ENCODE measurements at places on chromosomes 11 and 22. TPM values are rescaled to one million over a fixed set of nuclear protein-coding genes. Genes with fewer than 3 reads are reported as not detected.
A peak's percentile ranks its signal among the peaks of the same experiment; 100 is the strongest.

- DNase-seq = no peak
These were observed 28.4 kb upstream of the PPP6R3 start for GRCh38 chr11:68431984-68432645.

DNA sequence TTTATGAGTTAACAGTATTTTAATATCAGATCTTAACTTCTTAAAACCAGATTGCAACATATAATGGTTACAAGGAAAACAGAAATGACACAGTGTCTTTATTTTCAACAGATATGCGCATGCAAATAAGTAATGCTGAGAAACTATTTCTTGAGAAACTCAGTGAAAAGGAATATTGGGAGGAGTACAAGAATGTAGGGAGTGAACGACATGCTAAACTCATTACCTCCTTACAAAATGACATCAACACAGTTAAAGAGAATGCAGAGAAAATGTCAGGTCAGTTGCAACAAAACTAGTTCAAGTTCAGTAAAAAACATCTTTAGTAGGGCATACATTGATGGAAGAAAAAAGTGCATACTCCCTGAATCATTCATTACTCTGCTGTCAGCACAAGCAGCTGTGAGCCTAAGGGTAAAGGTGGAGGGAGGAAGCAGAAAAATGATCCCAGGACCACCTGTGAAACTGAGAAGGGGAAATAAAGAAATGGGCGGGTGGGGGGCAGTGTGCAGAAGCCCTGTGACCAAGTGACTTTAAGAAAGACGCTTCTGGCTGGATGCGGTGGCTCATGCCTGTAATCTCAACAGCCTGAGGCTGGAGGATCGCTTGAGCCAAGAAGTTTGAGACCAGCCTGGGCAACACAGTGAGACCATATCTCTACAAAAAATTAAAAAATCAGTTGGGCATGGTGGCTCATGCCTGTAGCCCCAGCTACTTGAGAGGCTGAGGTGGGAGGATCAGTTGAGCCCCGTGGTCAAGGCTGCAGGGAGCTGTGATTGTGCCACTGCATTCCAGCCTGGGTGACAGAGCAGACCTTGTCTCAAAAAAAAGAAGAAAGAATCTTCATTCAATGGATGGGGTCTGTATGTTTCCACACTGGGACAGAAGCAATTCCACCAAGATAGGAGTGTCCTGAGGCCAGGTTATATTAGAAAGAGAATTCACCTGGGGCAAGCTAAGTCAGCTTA is 31.2 kb downstream of the CCDC83 start:
- no peak for DNase-seq

DNA sequence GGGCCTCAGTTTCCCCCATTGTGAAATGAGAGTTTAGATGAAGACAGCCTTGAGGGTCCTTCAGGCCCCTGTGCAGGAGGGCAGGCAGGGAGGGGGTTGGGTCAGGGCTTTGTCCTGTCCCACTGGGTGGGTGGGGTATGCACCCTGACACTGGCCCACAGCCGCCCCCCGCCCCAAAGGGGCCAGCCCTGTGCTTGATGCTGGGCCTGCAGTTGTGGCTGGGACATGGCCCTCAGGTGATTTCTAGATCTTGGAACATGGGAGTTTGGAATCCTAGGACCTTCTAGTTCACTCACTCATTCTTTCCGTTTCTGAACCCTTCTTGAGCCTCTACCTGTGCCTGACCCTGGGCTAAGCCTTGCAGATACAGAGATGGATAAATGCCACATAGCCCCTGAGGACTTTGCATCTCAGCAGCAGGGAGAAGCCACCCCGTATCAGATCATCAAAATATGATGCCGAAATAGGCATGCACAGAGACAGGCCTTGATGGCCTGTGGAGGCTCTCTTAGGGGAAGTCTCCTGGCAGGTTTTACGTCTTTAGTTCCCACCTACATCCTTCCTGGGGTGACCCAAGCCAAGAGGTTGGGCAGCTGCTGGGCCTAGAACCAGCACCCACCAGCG is 76.0 kb downstream of the FBLN1 start:
- DNase-seq = no peak

DNA sequence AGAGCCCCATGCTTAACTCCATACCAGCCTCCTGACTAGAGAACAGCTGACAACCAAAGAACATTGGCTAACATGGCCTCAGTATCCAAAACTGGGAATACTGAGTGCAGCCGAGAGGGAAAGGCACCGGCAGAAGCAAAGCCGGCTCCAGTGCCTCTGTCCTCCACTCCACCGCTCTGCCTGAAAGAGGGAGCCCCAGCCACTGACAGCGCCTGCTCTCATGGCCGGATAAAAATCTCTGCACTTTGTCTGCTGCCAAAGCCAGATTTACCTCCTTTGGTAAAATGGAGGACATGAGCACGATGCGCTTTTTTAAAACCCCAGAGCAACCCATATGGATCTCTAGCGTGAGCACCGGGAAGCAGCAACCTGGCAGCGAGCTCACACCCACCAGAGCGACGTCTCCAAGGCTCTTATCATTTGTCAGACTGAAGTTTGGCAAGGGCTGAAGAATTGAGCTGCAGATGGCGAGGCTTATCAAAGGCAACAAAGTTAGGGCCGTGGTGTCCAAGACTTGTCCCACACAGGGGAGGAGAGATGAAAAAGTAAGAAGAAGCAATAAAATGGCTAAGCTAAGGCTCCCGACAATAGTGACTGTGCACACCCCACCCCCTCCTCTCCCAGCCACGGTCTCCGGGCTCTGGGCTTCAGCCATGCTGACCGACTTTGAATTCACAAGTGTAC is 71.4 kb downstream of the EFCAB6 start:
- no peak for DNase-seq

- DNase-seq = no peak
These were observed 17.4 kb downstream of the CABIN1 start for GRCh38 chr22:24028533-24028932.

- no peak for DNase-seq
These were observed 1.9 kb downstream of the TEAD1 start for GRCh38 chr11:12675951-12676711.

- DNase-seq = no peak
These were observed 686 bp downstream of the LMF2 start for GRCh38 chr22:50506611-50507420.

DNA sequence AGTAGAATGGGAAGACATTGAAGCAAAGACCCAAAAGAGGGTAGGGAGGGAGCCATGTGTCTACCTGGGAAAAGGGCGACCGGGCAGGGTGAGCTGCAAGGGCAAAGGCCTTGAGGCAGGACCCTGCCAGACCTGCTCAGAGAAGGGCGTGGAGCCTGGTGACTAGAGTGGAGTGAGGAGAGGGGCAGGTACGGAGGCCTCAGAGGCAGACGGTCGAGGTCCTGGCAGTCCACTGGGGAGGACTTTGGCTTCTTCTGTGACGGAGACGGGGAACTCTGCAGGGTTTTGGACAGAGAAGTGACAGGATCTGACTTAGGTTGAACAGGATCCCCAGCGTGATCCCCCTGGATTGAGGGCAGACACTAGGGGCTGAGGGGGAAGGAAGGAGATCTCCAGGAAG is 12.9 kb downstream of the RIBC2 start:
- DNase-seq = no peak

DNA sequence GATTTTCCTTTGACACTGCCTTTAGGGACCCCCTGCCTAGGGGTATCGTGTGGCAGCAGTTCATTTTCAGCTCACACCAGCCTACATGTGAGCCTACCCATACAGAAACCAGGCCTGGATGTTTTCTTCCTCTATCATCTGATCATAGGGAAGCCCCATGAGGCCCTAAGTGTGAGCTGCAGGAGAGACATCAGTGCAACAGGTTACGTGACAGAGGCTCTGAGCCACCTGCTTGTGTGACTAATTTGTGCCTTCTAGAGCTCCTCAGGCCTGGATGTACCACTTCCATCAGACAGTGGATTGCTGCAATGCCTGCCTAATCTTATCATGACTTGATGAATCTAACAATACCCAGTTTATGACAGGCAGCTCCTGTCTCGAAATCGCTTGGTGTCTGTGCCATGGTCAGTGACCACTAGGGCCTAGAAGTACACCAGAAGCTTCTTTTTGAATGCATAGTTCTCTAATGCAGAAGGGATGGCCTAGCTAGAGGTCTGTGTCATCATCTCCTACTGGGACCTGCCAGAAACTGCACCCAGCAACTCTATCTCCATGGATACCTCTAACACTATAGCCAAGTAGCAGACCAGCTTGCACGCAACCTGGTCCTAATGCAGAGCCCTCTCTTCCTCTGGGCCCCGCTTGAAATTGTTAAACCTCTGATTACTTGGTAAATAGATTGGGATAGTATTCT is 109.7 kb upstream of the CLPB start:
- DNase-seq = no peak

DNA sequence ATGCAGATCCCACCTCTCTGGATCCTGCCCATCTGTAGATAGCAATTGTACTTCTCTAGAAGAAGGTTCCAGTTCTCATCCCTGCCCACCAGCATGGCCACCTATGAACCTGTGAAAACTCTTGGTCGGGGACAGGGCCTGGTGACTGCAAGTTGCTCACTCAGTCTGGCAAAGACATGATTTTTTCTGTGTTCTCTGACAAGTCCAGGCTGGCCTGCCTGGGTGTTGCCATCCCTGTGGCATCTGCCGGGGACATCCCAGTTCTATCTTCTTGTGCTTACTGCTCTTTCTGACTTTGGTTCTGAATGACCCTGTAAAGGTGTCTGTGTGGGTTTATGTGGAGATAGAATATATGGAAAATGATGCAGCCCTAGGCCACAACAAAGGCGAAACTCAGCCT is 545.8 kb downstream of the INSC start:
- no peak for DNase-seq

- DNase-seq = no peak
These were observed 66.8 kb downstream of the RTL6 start for GRCh38 chr22:44431256-44431655.

- no peak for DNase-seq
These were observed 16.7 kb upstream of the MOGAT2 start for GRCh38 chr11:75700940-75701339.

GRCh38 chr11:1880746-1881441 is 10.8 kb downstream of the PRR33 start:
- no peak for DNase-seq

DNA sequence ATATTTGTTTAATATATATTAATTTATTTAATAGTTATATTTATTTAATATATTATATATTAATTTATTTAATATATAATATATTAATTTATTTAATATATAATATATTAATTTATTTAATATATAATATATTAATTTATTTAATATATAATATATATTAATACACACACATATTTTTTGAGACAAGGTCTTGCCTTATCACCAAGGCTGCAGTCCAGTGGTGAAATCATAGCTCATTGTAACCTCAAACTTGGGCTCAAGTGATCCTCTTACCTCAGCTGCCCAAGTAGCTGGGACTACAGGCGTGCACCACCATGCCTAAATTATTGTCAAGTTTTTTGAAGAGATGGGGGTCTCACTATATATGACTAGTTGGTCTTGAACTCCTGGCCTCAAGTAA is 51.4 kb upstream of the DDI1 start:
- no peak for DNase-seq

DNA sequence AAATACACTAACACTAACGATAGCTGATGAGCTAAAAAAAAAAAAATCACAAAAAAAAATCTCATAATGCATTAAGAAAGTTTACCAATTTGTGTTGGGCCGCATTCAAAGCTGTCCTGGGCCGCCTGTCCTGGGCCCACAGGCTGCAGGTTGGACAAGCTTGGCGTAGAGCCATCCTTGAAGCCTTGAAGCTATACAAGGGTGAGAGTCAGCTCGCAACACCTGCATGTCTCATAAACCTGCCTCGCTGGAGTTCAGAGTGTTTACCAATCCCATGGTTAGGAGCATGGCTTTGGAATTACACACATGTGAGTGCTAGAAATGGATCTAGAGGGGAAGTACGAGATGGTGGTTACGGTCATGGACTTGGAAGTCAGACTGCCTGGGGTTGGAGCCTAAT is 453.7 kb downstream of the INSC start:
- no peak for DNase-seq

GRCh38 chr11:44538375-44539054 is 26.9 kb upstream of the CD82 start:
- peak; percentile 92 for DNase-seq

DNA sequence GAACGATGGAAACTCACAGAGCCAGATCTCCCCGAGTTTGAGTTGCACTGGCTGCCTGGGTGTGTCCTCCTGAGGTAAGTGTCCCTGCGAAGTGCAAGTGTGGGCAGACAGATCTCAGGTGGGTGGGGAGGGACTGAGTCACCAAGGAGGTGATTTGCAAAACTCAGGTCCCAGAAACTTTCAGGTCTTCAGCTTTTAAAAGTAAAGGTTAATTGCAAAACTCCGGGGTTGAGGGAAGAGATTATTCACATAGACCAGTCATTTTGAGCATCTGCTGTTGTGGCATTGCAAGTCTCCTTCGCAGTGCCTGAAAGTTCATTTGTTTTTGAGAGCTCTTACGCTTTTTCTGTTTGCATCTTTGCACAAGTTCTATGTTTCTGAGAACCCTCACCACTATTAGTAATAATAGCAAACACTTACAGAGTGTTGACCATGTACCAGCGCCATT is 7.1 kb downstream of the CD44 start:
- no peak for DNase-seq

GRCh38 chr22:45834241-45834640 is 142.7 kb downstream of the WNT7B start:
- DNase-seq = no peak

- DNase-seq = peak; percentile 48
These were observed 20.6 kb upstream of the PRDM10 start for GRCh38 chr11:130023204-130023603.

- DNase-seq = no peak
These were observed 131.9 kb downstream of the WNT11 start for GRCh38 chr11:76074148-76075095.

- DNase-seq = no peak
These were observed 6.8 kb upstream of the CTSD start for GRCh38 chr11:1770528-1770927.

DNA sequence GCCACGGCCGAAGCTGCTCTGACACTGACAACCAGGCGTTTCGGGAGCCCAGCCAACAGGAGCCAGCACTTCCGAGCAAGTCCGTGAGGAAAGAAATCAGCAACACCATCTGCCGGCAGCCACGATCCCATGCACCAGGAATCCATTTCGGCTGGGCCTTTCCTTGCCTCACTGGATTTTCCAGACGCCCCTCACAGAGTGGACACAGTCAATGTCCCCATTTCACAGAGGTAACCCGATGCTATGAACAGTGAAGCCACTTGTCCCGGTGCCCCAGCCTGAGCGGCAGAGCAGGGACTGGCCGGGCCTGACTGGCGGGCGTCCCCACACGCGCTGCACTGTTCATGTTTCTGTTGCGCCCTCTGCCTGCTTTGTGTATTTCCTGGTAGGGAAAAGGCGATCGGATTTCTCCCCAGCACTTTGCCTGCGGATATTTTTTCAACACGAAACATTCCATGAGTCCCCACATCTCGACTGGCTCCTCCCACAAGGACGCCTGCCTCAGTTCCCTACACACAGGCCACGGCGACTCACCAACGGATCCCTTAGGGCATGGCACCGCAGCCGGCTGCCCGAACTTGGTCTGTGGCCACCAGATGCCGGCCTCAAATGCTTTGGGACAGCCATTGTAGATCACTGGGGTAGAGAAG is 55.3 kb downstream of the TRMU start:
- DNase-seq = no peak

Gene LRRC32
- 35.6 TPM for total RNA-seq

Gene OR6T1
- total RNA-seq = not detected

Gene C11orf42
- not detected for total RNA-seq

Gene SLC15A3
- 11.6 TPM for total RNA-seq

Gene FGF4
- total RNA-seq = 0.40 TPM

Gene ACCSL
- total RNA-seq = not detected

Gene CD3D
- not detected for total RNA-seq

Gene OAF
- 12.3 TPM for total RNA-seq

Gene DMC1
- total RNA-seq = 1.4 TPM

Gene BCO2
- total RNA-seq = 1.5 TPM

Gene GUCD1
- total RNA-seq = 81.5 TPM

Gene GRIA4
- total RNA-seq = not detected
